ENCODE measurements at places on chromosomes 1 and 21.

DNA sequence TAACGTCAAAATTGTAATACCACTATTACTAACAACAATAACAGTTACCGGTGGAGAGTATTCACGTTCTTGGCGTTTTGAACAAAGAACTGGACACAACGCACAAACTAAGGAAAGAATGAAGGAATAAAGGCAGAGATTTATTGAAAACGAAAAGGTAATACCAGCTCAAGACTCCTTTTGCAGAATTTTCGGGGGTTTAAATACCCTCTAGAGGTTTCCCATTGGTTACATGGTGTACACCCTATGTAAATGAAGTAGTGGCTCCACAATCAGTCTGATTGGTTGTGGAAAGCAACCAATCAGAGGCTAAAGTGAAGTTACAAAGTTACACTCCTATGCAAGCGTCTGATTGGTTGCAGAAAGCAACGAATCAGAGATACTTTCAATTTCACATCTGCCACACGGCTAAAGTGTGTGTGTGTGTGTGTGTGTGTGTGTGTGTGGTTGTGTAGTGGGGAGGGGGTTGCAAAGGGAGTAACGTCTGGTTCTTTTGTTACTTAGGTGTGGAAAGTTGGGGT is 1.1 kb upstream of the GTF2B start:
- DNase-seq, result peak; percentile 88

DNA sequence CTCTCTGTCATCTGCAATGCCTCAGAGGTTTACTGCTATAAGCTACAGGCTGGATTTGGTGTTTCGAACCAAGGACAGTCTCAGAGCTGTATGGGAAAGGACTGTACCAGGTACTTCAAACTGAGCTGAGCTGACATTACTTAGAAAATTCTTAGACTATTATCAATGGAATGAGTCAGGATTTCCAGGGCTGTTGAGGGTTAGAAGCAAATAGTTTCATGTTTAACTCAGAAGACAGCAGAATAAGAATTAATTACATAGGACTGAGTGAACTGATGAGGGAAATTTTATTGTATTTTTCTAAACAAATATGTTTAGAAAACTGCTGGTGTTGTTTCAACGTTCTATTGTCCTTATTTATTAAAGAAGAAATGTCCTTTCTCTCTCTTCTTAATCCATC is 74.3 kb upstream of the CAPZB start:
- peak; percentile 31 for DNase-seq

DNA sequence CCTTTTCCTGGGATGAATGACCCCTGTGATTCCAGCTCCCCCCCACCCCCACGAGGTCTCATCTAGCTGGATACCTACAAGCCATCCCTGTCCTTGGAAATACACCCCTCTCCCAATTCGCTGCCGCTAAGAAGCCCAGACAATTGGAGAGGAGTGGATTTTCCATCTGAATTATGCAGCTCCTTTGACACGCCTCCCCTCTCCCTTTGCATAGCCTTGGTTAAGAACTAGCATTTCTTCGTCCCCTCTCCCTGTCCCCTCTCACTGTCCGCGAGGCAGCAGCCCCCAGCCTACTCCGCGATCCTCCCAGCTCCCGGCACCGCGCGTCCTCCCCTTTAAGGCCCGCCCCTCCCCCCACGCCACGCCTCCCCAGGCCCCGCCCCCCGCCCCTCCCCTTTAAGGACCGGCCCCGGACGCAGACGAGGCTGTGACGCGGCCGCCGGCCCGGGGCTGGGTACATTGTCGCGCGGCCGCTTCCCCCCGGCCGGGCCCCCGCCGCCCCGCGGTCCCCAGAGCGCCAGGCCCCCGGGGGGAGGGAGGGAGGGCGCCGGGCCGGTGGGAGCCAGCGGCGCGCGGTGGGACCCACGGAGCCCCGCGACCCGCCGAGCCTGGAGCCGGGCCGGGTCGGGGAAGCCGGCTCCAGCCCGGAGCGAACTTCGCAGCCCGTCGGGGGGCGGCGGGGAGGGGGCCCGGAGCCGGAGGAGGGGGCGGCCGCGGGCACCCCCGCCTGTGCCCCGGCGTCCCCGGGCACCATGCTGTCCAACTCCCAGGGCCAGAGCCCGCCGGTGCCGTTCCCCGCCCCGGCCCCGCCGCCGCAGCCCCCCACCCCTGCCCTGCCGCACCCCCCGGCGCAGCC is at the start of gene MAPKAPK2:
Gene MAPKAPK2 (plus strand): TSS at position 428 of the 856 bp plus-strand sequence. CDS start 325 bp downstream, at position 753.
- DNase-seq, result peak; percentile 27

GRCh38 chr1:10779841-10780240 is 16.6 kb downstream of the CASZ1 start:
- no peak for DNase-seq

DNA sequence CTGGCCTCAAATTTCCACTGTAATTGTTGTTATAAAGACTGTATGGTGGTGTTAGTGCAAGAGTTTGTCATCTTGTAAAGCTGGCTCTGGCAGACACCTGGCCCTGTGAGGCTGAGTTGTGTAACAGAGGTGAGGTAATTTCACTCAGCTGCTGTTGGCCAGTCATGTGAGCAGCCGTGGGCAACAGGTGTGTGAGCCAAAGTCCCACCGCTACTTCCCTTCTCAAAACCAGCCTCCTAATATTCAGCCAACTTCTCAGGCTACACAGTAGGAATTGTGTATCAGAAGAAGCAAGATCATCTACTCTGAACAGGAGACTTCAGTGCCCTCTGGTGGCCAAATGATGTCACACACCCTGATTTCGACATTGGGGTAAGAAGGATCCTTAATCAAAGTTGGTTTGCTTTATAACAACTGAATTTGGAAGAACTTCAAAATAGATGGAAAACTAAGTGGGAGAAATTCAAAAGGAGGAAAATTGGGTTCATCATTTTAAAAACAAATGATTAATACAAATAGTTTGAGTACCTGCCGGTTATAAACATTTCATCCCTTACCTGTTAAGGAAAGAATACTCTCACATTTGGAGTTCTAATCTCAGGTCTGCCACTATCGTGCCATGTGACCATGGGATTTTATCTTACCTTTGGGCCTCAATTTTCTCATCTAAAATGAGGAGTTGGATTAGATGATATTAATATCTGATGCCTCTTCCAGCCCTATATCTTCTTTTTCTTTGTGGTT is 2.6 kb upstream of the CREG1 start:
- peak; percentile 77 for DNase-seq

GRCh38 chr1:114152089-114152507 is 1.6 kb downstream of the SYT6 start:
- DNase-seq, result no peak

Measured in A172 (cell line).